Tibial artery (tissue), 4 donors: ENCODE measurements at places on chromosomes 7 and 10.

DNA sequence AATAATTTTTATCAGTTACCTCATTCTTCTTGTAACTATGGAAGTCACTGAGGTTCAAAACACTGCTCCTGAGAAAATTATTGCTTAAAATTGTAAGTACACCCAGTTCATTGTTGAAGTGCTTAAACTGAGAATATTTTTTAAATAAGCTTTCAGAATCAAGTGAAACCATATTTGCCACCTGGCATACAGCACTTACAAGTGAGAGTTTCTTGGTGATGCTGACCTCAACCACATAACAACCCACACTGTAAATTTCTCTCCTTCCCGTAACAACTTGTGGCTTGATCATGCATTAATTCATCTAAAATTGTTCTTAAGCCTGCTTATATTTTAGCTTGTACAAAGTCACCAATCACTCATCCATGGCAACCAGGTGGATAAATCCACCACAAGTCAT is 34.0 kb downstream of the IMMP2L start:
- no peak overlapping the region for H3K27ac ChIP-seq
- H3K4me3 ChIP-seq = no peak overlapping the region
- DNase-seq = no peak
- H3K27me3 ChIP-seq = no peaks in the 10 kb centered on the region
- H3K4me1 ChIP-seq = peaks cover 17% of the 10 kb centered on the region

DNA sequence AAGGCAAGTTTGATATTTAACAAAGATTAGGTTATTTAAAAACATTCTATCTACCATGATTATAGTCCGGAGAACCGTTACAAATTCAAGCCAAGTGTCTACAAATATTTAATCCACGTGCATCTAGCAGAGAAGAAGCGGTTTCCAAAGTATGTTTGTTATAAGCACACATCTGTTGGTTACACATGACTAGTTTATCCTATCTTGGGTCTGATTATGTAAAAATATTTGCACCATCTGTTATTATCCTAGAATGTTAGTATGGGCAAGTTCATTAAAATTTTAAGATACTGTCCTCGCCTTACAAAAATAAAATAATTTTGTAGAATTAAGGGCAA is 289.2 kb upstream of the VSTM2A start:
- H3K4me3 ChIP-seq = no peak overlapping the region
- H3K27me3 ChIP-seq = no peaks in the 10 kb centered on the region
- no peaks in the 10 kb centered on the region for H3K36me3 ChIP-seq

GRCh38 chr7:122532406-122533269 is 166.3 kb downstream of the RNF133 start:
- H3K27ac ChIP-seq = no peak overlapping the region
- DNase-seq = no peak
- no peaks in the 10 kb centered on the region for H3K36me3 ChIP-seq

- H3K4me3 ChIP-seq = no peak overlapping the region
- no peaks in the 10 kb centered on the region for H3K27me3 ChIP-seq
- H3K4me1 ChIP-seq = peaks cover 4% of the 10 kb centered on the region
- no peaks in the 10 kb centered on the region for H3K36me3 ChIP-seq
- DNase-seq = no peak
- no peak overlapping the region for H3K27ac ChIP-seq
Observed at GRCh38 chr7:76225379-76225778, 23.7 kb downstream of the SRRM3 start.

GRCh38 chr7:6172224-6172909 is 100.1 kb downstream of the CYTH3 start:
- H3K36me3 ChIP-seq = peaks cover 62% of the 10 kb centered on the region
- peaks cover 20% of the 10 kb centered on the region for H3K4me1 ChIP-seq
- no peaks in the 10 kb centered on the region for H3K27me3 ChIP-seq
- no peak overlapping the region for H3K4me3 ChIP-seq
- no peak overlapping the region for H3K27ac ChIP-seq

DNA sequence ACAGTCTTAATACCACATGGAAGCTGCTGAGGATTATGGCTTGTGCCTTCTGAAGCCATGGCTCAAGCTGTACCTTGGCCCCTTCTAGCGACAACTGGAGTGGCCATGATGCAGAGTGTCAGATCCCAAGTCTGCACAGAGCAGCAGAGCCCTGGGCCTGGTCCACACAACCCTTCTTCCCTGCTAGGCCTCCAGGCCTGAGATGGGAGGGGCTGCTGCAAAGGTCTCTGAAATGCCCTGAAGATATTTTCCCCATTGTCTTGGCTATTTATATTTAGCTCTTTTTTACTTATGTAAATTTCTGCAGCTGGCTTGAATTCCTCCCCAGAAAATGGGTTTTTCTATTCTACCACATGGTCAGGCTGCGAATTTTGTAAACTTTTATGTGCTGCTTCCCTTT is 804.6 kb upstream of the ZWINT start:
- H3K4me3 ChIP-seq = no peak overlapping the region
- H3K36me3 ChIP-seq = no peaks in the 10 kb centered on the region
- DNase-seq = no peak
- no peak overlapping the region for H3K27ac ChIP-seq
- no peaks in the 10 kb centered on the region for H3K27me3 ChIP-seq
- no peaks in the 10 kb centered on the region for H3K4me1 ChIP-seq

- H3K4me3 ChIP-seq = no peak overlapping the region
- H3K27me3 ChIP-seq = no peaks in the 10 kb centered on the region
- no peaks in the 10 kb centered on the region for H3K36me3 ChIP-seq
- no peak overlapping the region for H3K27ac ChIP-seq
- no peak for DNase-seq
- no peaks in the 10 kb centered on the region for H3K4me1 ChIP-seq
Observed at GRCh38 chr7:86411814-86412213, 231.9 kb upstream of the GRM3 start.

DNA sequence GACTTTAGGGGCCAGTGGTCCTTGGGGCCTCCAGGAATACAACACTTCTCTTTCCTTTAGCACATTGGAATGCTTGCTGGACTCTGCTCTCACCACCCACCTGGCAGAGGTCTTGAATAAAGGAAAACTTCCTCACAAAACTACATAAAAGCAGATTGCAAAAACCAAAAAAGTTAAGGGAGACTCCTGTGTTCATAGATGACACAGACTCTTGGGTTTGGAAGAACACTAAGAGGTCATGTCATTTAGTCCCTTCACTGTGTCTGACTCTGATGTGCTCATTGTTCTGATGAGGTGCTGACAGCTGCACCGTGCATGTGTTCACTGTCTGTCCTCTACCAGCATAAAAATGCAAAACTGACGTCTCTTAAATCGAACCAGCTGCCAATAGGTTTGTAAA is 11.4 kb downstream of the BLNK start:
- H3K4me1 ChIP-seq = peaks cover 7% of the 10 kb centered on the region
- no peaks in the 10 kb centered on the region for H3K27me3 ChIP-seq
- no peaks in the 10 kb centered on the region for H3K36me3 ChIP-seq
- no peak for DNase-seq

DNA sequence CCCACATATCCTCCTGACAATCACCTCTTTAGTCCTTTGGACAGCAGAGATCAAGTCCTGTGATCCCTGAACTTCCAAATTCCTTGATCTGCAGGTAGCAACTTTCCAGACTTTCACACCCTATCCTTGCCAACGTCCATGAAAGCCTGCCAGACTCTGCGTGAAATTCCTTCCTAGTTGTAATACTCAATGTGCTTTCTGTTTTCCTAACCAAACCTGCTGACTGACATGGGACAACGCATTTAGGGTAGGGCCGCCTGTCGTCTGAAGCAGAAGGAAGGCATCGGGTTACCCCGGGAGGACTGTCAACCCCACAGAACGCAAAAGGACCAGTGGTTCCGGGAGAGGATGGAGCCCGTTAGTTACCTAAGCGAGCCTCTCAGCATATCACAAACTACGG is 23.9 kb downstream of the ITGA8 start:
- H3K4me1 ChIP-seq = no peaks in the 10 kb centered on the region
- H3K4me3 ChIP-seq = peak overlapping the region; percentile 17
- peak overlapping the region; percentile 34 for H3K27ac ChIP-seq
- no peak for DNase-seq
- H3K27me3 ChIP-seq = no peaks in the 10 kb centered on the region
- no peaks in the 10 kb centered on the region for H3K36me3 ChIP-seq

DNA sequence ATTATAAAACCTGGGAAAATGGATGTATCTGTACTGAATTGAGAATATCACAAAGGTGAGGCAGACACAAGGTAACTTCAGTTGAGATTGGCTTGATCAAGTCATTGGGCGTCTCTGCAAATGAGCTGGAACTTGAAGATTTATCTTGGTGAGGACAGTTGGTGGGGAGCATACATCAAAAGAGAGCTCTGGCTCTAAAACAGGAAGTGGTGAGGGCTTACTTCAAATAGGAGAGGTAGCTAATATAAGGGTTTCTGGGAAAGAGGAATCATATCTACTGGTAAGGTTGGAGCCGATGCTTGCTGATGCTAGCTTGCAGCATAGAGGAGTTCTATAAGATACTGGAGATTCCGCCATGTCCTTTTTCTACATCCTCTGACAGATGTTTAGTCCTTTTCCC is 39.9 kb upstream of the FGL2 start:
- H3K27ac ChIP-seq = no peak overlapping the region
- no peak for DNase-seq
- H3K4me3 ChIP-seq = no peak overlapping the region
- H3K27me3 ChIP-seq = no peaks in the 10 kb centered on the region

- H3K4me3 ChIP-seq = no peak overlapping the region
- peak; percentile 94 for DNase-seq
- H3K27me3 ChIP-seq = no peaks in the 10 kb centered on the region
- no peaks in the 10 kb centered on the region for H3K4me1 ChIP-seq
- H3K36me3 ChIP-seq = no peaks in the 10 kb centered on the region
Observed at GRCh38 chr10:35822316-35822715, 180.2 kb upstream of the FZD8 start.

DNA sequence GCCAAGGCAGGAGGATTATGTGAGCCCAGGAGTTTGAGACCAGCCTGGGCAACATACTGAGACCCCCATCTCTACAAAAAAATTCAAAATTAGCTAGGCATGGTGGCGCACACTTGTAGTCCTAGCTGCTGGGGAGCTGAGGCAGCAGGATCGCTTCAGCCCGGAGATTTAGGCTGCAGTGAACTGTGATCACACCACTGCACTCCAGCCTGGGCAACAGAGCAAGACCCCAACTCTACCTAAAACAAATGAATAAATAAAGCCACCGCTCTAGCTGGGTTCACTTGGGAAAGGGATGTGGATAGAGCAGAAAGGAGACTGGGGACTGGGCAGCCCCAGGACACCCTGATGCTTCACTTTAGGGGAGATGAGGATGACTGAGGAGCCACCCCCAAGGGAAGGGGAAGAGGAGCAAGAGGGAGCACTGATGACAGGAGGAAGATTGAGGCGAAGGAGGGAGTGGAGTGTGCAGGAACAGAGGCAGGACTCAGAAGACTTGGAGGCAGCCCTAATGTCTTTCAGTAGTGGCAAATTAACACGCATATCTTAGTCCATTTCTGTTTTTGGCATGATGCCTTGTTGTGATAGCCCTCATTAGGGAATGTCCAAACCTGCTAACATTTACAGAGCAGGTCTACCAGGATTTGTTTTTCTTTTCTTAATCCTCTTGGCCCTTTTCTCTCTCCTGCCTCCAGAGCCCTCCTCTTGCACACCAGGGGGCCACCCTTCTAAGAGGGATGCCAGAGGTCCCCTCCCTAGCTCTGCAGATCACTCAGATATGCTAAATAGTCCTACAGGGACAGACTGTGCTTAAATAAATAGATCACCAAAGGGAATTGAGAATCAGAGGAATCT is 88.3 kb downstream of the C10orf105 start:
- no peaks in the 10 kb centered on the region for H3K36me3 ChIP-seq
- no peak overlapping the region for H3K4me3 ChIP-seq
- no peaks in the 10 kb centered on the region for H3K27me3 ChIP-seq
- H3K27ac ChIP-seq = no peak overlapping the region
- no peak for DNase-seq

DNA sequence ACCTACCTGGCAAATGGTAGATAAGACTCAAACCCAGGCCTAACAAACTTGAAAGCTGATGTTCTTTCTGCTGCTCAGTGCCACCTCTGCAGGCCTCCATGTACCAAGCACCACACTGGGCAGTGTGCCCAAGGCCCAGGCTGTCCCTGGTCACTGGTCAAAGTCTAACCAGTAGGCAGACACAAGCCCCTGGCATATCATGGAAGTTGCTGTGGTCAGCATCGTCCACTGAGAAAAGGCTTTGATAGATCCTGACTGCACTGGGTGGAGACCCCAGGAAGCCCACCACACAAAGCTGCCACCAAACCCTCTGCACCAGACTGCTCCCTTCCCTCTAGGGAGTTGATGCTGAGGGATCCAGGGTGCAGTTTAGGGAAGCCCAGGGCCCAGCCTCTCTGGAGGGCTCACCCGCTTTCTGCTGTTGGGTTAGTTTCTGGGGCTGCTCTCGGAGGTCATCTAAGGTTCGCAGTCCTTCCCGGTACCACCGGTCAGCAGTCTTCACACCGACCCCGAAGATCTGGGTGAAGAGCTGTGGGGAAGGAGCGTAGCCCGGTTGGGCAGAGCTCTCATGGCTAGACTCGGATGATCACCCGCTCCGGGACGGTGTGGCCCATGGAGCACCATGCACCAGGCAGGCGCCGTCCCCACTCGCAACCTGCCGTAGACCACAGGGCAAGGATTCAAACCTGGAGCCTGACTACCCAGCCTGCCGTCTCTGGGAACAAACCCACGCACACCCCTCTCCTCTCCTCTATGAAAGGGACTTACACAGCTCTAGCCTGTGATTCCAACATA is 6.0 kb downstream of the POLM start:
- H3K4me1 ChIP-seq = peaks cover 46% of the 10 kb centered on the region
- H3K27me3 ChIP-seq = no peaks in the 10 kb centered on the region
- H3K27ac ChIP-seq = no peak overlapping the region
- H3K36me3 ChIP-seq = peaks cover 26% of the 10 kb centered on the region

DNA sequence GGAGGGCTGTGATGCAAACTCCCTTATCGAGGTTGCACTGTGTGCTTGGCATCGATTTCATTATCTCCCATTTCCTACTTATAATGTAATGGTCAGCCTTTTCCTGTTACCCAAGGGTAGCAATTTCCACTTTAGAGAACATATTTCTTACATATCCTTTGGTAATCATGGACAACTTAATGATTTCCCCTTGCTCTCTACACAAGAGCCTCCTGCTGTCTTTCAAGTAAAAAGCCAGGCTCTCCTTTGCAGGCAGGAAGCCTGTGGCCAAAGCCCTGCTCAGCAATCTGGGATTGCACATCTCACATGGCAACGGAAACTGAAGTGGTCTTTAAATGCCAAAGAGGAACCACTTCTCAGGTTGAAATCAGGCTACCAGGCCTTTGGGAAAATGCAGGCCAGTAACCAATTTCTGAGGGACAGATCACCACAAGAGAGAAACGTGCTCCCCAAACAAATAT is 86.7 kb upstream of the IKZF1 start:
- H3K27ac ChIP-seq = no peak overlapping the region
- H3K36me3 ChIP-seq = no peaks in the 10 kb centered on the region
- H3K4me3 ChIP-seq = no peak overlapping the region
- no peak for DNase-seq
- H3K4me1 ChIP-seq = no peaks in the 10 kb centered on the region
- H3K27me3 ChIP-seq = no peaks in the 10 kb centered on the region
